Stimulated activated CD8-positive, alpha-beta memory T cell treated with anti-CD3 and anti-CD28 coated beads, Interleukin-7, amount 100 ng/mL, for 1 hour (primary cell): ENCODE measurements at places on chromosomes 2 and 18.

GRCh38 chr18:57561728-57562423, 24.6 kb downstream of the FECH start:
- DNase-seq = no peak

DNA sequence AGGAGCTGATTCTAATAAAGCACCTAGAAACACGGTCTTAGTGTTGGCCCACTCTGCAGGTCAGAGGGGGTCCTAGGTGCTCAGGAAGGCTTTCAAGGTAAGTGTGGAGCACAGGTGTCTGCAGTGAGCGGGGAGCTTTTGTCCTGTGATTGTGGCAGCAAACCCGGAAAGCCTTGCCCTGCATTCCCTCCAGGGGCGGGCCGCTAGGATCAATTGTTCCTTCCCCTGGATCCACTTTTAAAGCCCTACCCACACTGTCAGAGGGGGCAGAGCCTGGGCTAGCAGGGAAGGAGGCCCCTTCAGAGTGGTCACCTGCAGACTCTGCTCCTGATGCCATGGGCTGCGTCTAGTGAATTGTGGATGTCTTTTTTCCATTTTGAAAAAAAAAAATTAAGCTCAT, 176.0 kb downstream of the CTIF start:
- DNase-seq = no peak

DNA sequence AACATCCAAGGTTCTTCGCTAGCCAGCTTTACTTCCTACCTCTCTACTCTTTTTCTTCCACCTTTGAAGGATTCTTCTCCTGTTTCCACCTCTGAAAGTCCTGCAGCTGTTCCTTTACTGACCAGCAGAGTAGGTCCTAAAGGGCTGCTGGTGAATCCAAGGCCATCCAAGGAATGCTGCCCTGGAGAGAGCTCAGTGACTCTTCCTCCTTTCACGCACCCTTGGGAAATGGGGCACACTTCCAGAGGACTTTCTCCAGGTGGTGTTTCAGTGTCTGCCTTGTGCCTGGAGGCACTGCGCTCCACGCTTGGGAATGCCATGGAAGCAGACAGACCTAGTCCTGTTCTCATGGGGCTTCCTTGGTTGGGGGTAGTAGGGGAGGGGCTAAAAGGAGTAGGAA, 45.4 kb downstream of the SLC16A14 start:
- DNase-seq = no peak

- DNase-seq = no peak
These were observed 55.2 kb downstream of the RPL31 start for GRCh38 chr2:101057051-101057933.

DNA sequence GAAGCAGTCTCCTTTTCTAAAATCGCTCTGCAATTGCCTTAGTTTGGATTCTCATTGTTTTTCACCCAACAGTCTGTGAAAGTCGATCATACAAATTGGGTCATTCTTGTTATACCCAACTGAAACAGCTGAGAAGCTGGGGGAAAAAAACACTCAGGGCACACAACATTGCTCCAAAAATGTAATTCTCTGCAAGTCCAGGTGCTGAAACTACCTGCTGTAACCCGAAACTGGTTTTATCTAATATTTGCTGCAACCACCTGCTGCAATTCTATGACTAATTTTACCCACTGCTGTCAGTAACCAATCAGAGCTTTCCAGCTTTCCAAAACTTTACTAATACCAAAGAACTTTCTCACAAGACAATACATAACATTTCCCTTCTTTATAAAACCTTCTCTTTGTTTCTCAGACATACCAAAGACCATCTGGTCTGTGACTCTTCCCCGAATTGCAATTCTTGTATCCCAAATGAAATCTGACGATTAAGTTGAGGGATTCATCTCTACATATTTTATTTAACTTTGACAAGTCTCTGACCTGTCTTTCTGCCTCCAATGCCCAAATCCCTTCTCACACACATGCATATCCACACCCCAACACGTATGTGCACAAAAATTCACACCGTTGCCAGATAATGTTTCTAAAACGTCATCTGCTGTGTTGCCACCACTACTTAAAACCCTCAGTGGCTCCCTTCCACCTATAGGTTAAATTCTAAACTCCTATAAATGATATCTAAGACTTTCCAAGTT, 198.3 kb downstream of the PIEZO2 start:
- DNase-seq = no peak

GRCh38 chr2:9310377-9310776, 103.8 kb downstream of the ASAP2 start:
- no peak for DNase-seq

- DNase-seq = no peak
These were observed 92.2 kb upstream of the PID1 start for GRCh38 chr2:229363185-229363814.

DNA sequence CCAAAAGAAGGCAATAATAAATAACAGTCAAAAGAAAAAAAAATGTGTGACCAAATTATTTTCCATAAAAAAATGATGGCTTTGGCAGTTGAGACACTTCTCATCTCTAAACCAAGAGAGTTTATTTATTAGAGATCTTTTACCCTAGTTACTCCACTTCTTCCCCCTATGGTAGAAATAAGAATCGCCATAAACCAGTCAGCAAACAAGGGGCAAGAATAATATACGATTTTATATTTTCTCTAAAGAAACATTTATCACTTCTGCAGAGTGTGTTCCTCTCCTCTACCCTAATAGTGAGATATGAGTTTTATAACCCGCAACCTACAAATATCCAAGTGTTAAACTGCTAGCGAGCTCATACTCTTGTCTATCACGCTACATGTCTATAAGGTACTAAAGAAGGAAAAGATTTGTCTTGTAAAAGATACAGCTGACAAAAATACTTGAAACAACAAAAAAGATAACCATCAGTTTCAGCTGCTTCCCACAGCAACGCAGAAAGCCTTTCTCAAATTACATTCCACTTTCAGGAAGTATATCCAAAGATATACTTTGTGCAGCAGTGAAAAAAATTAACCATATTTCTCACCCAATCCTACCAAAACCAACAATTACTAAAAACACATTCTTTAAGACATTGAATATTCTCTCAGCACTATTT, 2.3 kb downstream of the RNF103 start:
- no peak for DNase-seq

GRCh38 chr2:120613742-120614571, 121.7 kb upstream of the GLI2 start:
- DNase-seq = no peak

- no peak for DNase-seq
These were observed 3.4 kb downstream of the SLC66A2 start for GRCh38 chr18:79947881-79948610.

- no peak for DNase-seq
These were observed 24.4 kb downstream of the SPP2 start for GRCh38 chr2:234074751-234075517.

- DNase-seq = no peak
These were observed 80.6 kb downstream of the EN1 start for GRCh38 chr2:118766871-118767270.
